ENCODE measurements at places on chromosomes 1 and 21.

- no peak for DNase-seq
Observed at GRCh38 chr1:78840453-78841271, 165.9 kb downstream of the ADGRL4 start.

- DNase-seq, result no peak
Observed at GRCh38 chr1:18855573-18855972, 3.9 kb downstream of the TAS1R2 start.

DNA sequence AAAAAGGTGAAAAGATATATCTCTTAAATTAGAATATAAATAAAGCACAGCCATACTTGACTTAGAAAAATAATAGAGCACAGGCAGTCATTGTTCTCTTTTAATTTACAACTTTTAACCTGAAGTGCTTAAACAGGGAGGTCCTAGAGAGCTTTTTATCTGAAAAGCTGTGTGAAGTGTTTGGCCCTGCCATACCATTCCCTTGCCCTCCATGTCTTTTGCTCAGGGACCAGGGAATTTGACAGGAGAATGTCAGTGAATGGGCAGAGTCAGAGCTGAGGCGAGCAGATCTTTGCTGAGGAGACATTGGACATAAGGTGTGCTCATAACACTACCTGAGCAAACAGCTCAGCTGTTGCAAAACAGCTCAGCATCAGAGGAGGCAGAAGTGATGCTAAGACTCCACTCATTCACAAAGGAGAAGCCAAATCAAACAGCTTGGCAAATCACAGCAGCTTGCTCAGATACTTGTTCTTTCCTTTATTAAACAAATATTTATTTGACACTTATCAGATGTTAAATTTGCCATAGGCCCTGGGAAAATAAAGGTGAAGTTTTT is 14.9 kb upstream of the MGST3 start:
- DNase-seq, result no peak

GRCh38 chr1:201724766-201725118 is 104.2 kb upstream of the IPO9 start:
- no peak for DNase-seq

DNA sequence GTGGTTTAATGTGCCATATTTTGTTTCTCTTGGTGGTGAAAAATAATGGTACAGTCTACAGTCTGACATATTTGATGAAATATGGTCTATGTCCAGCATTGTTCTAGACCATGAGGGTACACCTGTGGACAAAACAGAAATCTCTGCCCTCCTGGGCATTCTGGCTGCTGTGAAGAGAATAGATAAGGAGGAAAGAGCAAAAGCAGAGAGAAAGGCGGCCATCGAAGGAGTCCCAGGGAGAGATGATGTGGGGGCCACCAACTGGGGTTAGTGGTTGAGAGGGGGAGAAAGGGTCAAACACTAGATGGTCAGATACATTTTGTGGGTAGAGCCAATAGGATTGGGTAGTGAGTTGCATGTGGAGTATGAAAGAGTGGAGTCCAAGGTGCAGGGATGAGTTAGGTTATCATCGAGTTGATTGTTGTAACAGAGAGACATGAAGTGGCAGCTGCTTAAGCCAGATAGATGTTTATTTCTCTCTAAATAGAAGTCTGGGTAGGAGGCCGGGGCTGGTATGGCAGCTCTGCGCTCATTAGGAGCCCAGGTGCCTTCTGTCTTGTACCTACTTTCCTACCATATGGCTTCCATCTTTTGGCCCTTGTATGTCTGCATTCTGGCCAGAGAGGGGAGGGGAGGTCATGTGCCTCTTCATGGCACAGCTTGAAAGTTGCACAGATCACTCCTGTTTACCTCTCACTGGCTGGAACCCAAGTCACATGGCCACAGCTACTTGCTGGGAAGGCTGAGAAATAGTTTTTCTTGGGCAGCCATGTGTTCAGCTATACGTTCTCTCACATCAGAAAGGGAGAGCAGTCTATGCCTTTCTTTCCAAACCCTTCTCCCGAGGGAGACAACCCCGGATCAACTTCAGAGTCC is 13.0 kb downstream of the UBE4B start:
- DNase-seq, result no peak

DNA sequence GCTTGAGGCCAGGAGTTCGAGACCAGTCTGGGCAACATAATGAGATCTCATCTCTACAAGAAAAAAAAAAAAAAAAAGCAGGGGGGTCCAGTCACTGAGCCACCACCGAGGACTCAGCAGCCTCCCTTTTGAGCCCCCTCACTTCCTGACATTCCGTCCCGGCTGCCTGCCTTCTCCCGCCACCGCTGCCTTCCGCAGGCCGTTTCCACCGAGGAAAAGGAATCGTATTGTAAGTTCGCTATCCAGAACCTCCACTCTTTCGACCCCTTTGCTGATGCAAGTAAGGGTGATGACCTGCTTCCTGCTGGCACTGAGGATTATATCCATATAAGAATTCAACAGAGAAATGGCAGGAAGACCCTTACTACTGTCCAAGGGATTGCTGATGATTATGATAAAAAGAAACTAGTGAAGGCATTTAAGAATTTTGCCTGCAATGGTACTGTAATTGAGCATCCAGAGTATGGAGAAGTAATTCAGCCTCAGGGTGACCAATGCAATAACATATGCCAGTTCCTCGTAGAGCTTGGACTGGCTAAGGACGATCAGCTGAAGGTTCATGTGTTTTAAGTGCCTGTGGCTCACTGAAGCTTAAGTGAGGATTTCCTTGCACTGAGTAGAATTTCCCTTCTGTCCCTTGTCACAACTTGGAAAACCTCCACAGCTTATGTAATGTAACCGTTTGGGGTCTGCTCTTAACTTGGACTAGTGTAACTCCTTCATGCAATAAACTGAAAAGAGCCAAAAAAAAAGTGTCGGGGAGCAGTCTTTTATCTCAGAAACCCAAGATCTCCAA is 55.6 kb downstream of the GLUL start:
- no peak for DNase-seq

- DNase-seq, result no peak
Observed at GRCh38 chr1:8330271-8331125, 12.6 kb downstream of the SLC45A1 start.

DNA sequence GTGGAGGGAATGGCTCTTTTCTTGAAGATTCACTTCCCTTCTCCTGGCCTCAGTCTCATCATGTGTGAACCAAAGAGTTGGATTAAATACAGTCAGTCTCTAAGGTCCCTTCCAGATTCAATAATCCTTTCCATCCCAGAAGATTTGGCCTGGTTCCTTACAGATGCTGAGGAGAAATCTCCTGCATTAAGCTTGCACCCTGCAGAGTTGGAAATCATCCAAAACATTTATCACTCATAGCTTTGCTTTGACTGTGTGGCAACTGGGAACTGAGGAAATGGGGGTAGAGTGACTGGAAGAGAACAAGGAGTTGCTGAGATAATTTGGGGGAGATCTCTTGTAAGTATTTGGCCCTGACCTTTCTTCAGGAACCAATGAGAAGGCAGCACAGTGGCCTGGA is 220.5 kb upstream of the SGIP1 start:
- no peak for DNase-seq

- DNase-seq, result no peak
Observed at GRCh38 chr1:24235921-24236788, 49.1 kb upstream of the IFNLR1 start.

- DNase-seq, result no peak
Observed at GRCh38 chr1:10704368-10704882, 92.0 kb downstream of the CASZ1 start.

GRCh38 chr1:201785291-201785690 is 43.7 kb upstream of the IPO9 start:
- DNase-seq, result no peak

GRCh38 chr1:87284456-87285240 is 44.0 kb upstream of the LMO4 start:
- no peak for DNase-seq

DNA sequence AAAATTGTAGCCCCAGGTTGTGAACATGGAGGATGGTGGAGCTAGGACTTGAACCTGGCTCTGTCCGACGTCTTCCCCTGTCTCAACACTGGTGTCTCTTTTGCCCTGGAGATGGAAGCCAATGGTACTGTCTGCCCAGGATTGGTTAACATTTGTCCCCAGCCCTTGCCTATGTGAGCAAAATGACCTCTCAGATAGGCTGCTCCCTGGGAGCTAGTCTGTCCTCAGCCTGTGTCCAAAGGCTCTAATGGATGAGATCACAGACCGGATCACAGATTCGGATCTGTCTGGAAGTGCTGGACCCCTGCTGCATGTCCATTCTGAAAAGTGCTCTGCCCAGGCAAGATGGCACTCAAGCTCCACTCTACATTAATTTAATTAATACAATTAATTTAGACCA is 394.4 kb upstream of the VAMP3 start:
- DNase-seq, result no peak

DNA sequence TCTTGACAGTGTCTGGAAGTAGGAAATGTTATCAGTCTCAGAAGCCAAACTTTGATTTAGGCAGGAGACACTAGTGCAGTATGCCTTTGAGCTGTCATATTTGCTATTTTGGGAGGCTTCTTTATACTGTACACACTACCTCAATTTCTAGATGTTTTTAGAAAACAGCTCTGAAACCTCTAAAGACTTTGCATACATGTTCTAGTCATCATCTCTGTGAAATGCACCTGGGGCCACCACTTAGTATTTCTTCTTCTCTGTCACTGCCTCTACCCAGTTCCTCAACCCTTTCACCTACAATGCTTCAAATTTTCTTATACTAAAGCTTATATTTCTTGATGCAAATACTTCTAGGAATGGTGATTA is 29.1 kb upstream of the PLA2G4A start:
- no peak for DNase-seq

DNA sequence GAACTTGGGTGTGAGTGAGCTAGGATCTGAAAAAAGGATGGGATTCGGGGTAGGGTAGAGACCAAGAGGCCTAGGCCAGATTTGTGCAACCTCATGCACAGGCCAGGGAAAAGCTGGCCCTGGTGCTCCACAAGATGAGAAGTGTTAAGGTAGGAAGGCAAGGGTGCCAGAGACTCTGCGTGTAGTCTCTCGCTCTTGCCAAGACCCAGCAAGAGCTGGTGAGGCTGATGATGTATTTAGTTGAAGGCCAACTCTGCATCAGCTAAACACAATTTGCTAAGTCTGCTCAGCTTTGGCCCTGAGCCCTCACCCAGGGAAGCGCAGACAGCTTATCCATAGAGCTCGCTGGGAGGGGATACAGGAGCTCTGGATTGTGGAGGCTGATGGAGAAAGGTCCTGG is 26.6 kb upstream of the SOX13 start:
- no peak for DNase-seq

DNA sequence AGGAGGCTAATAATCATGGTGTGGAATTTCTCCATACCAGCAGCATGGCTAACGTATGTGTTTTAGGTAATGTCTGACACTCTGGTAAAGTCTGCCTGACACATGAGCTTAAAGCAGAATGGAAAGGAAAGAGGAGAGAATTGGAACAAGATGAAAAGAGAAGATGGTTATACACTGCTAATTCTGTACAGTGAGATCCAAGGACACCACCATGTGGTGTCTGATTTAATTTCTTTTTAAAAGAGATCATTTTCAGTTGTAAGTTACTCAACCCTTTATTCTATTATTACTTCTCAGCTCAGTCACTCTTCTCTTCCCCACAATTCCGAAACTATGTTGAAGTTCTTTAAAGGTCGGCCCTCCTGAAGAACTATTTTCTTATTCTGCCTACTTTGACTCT is 15.6 kb downstream of the PRKAB2 start:
- DNase-seq, result no peak

- peak; percentile 91 for DNase-seq
Observed at GRCh38 chr1:26336477-26337205, 17.3 kb downstream of the CRYBG2 start.

GRCh38 chr21:35737899-35738346 is 322.4 kb downstream of the SETD4 start:
- no peak for DNase-seq
